NCI-H1436 treated with DMSO at 0.1 percent for 48 hours (cell line): ENCODE measurements at places on chromosomes 5 and 9.

GRCh38 chr9:130217838-130218237 is 45.6 kb downstream of the NCS1 start:
- no peak for DNase-seq

DNA sequence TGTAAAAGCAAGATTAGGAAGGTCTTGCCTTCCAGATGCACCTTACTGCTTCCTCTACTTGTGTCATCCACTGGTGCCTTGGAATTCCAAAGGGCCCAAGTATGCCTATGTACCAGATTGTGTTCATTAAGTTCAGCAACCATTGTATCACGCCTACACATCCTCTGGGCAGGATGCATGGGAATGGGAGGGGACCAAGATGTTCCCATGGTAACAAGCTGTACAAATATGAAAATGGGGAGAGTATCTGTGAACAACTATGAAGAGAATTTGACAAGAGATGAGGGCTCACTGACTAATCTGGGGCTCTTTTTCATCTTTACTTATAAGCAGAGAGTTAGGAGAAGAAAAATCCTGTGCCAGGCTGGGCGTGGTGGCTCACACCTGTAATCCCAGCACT is 137.8 kb upstream of the MAP1B start:
- no peak for DNase-seq

DNA sequence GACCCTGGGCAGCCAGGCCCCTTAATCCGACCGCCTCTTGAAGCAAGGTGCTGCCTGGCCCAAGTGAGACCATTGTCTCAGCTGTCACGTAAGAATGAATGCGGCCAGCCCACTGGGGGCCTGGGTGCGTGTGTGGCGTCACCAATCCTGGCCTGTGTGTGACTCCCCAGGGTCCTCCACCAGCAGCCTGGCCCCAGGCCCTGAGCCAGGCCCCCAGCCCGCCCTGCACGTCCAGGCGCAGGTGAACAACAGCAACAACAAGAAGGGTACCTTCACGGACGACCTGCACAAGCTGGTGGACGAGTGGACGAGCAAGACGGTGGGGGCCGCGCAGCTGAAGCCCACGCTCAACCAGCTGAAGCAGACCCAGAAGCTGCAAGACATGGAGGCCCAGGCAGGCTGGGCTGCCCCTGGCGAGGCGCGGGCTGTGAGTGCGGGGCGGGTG is 124.2 kb downstream of the WNK2 start:
- DNase-seq = no peak

DNA sequence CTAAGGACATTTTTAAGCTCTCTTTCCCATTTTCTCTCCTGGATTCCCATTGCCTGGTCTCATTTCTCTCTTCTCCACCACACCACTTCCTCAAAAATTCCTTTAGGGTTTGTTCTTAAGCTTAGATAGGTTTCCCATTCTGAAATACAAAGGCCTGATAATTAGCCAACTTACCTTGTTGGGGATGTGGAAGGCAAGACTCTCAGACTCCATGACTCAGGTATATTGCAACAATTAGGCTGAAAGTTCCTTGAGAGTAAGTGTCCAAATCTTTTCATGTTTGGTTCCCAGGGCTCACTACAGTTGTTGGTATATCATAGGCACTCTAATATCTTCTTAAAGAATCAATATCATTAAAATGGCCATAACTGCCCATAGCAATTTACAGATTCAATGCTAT is 43.6 kb downstream of the FXN start:
- no peak for DNase-seq
